ENCODE measurements at places on chromosomes 7 and 10.

DNA sequence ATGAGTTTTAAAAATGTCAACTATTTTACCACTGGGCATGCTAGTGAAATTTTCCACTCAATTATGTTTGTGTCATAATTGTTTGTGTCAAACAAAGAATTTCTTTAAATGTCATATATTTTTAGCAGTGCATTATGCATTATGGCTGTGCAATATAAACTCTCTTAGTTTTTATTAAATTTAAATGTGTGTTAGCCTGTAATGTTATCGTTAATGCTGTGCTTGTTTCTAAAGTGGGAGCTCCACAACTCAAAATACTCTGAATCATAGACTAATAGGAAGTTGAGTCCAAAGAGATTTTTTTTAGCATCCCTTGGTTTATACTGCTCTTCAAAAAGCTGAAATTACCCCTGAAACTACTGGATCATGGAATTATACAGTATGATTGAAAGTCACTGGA, 26.8 kb downstream of the GNAI1 start:
- no peak for DNase-seq

DNA sequence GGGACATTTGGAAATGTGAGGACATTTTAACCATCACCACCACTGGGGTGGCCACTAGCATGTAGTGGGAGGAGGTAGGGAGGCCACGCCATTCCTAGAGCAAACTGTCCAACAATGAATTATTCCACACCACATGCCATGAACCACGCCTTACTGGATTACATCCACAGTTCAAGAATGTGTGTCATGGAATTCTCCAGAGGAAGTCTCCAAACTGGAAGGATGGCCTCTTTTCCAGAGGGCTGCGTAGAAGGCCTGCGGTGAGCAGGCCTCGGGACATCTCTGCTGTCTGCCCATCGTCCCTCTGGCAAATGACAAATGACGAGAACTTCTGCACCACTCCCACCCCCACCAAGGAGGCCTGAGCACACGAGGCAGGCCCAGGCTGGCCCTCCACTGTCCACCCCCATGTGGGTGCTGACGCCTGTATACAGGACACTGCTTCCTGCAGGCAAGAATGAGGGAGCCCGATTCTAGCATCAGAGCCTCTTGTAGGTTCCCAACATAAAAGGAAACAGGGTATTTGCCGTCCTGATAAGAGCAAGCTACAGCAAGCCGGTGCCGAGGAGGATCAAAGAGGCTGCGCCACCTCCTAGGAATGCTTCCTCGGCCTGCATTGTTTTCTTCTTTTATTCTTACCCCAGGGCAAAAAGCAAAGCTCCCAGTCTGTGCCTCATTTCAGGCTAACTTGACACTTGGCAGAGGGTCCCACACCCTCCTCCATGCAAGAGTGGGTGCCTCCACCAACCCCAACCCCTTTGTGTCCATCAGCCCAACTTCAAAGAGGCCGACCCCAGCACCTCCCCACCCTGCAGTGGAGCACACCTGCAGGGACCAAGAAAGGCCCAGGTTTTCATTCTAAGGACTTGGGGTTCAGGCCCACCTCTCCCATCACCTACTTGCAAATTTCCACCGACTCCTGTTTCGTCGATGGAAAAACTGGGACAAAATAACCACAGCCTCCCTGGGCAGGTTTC, 23.9 kb downstream of the TNS3 start:
- DNase-seq: no peak

DNA sequence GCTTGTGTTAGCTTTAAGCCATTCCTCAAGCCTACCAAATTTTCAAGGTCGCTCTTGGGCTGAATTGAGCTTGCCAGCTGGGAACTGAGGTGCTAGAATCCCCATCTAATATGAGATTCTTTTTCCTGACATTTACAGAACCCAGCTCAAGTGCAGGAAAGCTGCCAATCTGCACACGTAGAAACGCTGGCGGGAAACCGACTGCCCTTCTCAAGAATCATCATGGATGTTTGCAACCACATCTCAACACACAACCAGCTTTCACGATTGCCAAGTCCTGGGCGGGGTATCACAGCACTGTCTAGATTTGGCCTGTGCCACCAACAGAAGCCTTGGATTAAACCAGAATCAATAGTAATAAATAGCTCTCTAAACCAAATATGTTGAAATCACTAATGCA, 203.7 kb downstream of the DIP2C start:
- DNase-seq: no peak

- no peak for DNase-seq
These were observed 59.4 kb downstream of the HTR7 start for GRCh38 chr10:90798482-90798881.

GRCh38 chr7:155864991-155865690, 52.9 kb upstream of the SHH start:
- DNase-seq: no peak

DNA sequence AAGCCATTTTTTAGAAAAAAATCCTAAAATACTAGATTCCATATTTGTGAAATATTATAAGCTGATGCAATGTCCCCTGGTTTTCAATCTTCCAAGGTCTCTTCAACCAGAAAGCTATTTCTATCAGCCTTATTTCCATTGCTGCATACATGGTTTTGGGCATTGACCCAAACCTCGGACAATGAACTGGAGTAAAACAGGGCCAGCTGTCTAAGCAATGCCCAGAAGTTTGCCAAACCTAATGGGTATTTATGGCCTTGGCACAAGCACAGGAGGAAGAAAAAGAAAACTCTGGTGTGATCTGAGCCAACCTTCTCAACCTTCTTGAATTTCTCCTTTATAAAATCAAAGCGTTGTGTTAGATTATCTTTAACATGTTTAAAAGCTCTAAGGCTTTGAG, 402.3 kb downstream of the DNAJB9 start:
- DNase-seq: no peak

- no peak for DNase-seq
These were observed 44.1 kb downstream of the ZNF33B start for GRCh38 chr10:42594246-42594650.

DNA sequence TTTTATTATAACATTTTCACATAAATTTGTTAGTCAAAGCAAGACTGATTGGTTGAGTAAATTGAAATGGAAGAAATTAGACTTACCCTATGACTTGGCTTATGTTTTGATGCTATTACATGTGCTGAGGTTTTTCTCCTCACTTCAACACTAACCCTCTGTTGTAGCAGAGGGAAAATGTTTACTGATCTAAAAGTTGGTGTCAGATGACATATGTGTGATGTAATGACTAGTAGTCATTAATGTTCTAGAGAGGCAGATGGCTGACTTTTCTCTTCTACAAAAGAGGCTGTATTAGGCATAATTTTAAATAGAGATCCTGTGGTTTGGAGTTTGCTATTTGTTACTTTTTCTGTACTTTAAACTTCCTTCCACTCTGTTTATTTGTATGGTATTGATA, 266.0 kb downstream of the BBS9 start:
- DNase-seq: no peak

DNA sequence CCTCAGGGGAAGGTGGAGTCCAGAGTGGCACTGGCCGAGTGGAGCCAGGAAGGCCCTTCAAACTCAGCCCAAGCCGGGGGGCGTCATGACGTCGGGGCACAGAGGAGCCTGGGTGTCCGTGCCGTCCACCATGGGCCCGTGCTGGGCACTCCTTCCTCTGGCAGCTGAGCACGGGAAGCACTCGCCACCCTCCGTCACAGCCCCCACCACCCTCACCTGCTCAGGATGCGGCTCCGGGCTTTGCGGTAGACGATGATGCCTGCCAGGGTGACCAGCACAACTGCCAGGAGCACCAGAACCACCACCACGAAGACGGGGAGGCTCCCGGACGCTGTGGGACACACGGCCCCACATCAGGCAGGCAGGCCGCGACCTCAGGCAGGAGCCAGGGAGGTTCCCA, 8.1 kb downstream of the ADAM8 start:
- DNase-seq: no peak

DNA sequence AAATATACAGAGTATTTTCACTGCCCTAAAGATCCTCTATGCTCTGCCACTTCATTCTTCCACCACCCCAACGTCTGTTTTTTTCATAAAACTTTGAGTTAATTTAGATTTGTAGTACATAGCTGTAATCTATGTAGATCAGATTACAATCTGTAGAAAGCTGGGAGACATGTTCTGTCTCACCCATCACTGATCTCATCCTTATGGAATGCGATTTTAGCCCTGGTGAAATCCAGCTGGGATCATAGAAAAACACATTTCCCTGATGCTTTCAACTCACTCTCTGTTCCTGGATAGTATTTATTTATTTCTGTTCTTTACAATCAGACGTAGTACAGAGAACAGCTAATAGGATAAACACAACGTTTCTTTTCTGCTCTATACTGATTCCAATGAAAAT, 521.0 kb downstream of the KIF20B start:
- DNase-seq: no peak

DNA sequence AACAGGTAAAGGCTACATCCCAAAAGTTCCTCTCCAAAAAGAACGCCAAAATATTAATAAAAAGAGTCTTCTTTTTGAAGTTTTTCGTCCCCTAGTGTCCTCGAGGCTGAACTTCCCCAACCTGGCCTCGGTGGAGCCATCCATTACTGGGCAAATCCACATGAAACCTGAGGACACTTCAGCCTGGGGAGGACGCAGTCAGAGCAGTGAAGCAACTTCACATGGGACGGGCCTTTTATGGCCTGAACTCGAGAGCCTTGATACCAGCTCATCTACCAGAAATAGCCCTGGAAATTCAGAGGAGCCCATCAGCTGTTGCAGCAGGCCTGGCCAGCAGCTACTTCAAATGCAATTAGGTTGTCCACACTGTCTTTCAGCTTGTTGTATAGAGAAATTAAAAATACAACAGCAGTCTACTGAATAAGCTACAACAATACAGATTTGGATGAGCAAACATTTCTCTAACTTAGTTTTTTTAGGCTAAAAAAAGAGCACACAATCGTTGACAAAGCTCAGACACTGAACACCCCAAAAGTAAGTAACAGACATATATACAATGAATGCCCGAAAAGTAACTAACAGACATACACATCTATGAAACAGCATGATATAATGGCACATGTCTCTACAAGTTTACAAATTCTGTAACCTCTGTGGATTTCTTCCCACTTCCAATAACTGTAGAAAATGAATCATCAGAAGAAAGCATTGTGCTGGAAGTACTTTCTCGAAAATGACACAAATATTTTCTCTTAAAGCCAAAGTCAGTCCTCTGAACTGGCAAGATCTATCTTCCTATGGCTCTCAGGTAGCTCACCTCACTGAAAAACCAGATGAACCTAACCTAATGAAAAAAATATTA, at the start of gene SVIL:
Gene SVIL (minus strand): TSS at position 208 of the 862 bp plus-strand sequence. CDS start 79,913 bp downstream, outside the sequence.
- DNase-seq: no peak

- DNase-seq: no peak
These were observed 1.9 kb downstream of the SLC18A3 start for GRCh38 chr10:49611816-49612512.

DNA sequence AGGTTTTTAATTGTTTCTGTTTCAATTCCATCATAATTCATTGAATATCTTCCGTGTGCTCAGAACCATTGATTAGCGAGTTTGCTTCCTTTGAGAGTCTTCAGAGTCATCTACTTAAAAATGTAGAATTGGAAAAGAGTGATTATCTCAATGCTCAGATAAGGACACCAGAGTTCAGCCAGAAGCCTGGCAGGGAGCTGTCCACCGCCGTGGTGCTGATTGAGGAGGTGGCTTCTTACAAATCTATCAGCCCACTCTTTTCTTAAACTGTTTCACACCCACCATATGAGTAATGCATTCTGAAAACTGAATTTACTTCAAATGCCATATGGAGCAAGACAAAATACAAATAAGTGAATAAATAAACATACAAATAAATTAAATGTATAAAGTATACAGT, 79.3 kb downstream of the INSYN2A start:
- DNase-seq: no peak

DNA sequence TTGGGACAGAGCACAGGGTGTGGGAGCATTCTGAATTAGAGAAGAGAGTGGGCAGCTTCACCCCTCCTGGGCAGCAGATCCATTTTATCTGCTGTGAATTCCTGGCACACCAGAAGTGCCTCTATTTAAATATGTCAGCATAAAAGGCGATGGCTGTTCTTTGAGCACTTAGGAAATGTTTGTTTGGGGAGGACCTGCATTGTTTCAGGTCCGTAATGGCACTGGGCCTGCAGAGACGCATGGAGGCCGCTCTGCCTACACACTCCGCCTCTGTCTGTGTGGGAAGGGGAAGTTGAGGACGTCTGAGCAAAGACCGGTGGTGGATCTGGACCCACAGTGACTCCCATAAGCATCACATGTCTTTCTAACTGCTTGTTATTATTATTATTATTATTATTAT, 253.2 kb downstream of the CAMK1D start:
- no peak for DNase-seq

DNA sequence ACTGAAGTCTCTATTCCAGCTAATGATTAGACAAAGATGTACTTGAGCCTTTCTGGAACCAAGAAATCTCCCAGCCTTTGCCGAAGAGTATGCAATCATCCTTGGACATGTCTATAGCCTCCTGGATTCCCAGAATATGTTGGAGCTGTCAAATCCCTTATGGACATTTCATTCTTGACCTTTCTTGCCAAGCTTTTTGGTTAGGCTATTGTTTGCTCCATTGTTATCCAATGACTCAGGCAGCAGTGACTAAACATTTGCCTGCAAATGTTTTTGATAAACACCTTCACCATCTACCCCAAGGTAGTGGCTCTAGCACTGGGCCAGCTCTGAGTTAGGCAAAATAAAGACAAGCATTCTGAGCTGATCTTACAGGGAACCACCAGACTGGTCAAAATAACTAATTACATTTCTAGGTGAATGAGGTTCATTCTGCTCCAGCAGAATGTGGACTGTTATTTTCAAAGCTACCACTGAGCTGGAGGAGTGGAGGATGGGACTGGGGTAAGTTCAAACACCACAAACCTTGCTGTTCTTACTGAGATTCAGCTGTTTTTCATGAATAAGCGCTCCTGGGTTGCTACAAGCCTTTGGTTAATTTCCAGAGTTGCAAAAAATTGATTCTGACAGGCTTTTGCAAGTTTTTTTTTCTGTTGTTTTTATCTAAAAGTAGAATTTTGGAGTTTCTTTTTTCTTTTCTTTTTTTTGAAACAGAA, 81.0 kb downstream of the TMEM270 start:
- no peak for DNase-seq

DNA sequence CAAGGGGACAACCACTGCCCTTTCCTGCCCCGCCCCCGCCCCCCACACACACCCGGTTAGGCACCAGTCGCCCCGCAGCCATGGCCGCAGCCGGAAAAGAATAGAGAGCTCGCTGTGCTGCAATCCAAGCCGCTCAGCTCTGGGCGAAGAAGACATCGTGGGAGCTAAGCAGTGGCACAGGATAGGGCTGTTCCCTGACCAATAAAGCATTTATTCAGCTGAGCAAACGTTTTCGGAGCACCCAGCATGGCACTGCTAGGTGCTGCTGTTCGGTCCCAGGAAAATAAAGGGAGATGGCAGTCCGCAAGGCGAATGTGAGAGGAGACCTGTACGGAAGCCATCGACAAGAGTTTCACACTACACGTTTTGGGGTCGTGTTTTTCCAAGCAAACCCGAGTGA, 18.3 kb downstream of the SKIDA1 start:
- DNase-seq: no peak

Data from stimulated activated CD8-positive, alpha-beta memory T cell treated with anti-CD3 and anti-CD28 coated beads, Interleukin-2, amount 100 ng/mL, for 1 hour (primary cell).